GM06990 (cell line): ENCODE measurements at places on chromosomes 6 and 20.

DNA sequence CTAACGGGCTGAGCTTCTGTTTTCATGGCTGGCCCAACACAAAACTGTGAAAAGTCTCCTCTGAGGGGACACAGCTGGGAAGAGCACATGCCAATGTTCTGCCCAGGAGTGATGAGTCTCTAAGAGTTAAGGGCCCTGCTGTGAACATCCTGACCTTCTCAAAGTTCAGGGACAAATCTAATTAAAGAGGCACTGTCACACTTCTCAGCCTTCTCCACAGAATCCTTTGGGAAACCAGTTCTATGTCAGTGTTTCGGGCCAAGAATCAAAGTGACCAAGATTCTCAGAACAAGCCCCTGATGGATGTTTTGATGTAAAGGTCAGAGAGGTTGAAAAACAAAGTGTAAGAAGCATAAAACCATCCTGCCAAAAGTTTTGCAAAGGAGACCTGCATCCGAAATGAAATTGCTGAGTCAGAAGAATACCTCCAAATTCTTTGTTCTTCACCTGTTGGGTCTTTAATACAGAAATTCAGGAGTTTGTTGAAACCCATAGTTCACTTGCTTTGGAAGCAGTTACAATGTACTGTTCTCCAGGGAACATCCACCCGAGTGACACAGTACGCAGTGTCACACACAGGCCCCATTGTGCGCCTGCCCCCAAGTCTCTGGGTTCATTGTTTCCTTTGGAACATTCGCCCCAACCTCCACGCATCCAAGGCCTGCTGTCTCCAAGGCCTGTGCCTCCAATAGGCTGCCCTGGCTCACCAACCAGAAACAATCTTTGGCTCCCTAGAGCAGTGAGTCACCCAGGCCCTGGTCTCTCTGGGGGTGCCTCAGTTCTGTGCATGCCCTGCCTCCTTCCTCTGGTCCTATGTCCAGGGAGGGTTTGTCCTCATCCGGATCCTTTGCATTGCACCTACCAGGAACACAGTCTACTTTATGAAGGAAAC is 65.5 kb upstream of the QKI start:
- DNase-seq = no peak

GRCh38 chr6:87945181-87945580 is 102.5 kb upstream of the SPACA1 start:
- DNase-seq = no peak

DNA sequence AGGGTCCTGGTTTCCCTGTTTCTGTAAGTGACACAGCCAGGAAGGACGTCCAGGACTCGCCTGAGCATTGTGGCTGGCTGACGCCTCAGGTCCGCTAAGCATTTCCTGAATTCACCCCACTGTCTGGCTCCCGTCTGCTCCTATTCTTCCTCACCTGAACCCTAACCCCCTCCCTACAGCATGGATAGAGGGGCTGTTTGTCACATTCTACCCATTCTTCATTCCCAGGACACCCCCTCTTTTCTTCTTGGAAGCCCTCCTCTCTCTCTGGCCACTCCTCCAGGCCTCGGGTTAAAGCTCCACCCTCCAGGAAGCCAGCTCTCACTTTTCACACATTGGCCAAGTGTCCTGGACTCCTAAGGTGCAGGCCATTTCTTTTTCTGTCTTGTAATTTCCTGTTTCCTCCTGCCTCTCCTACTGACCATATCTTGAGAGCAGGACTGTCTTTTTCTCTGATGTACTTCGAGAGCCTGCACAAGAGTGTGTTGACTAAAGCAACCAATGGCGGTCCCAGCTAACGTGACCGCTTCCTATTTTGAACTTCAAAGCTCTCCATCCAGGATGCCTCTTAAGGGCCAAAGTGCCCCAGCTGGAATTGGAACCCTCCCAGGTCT is 24.2 kb upstream of the MYMX start:
- DNase-seq = no peak

DNA sequence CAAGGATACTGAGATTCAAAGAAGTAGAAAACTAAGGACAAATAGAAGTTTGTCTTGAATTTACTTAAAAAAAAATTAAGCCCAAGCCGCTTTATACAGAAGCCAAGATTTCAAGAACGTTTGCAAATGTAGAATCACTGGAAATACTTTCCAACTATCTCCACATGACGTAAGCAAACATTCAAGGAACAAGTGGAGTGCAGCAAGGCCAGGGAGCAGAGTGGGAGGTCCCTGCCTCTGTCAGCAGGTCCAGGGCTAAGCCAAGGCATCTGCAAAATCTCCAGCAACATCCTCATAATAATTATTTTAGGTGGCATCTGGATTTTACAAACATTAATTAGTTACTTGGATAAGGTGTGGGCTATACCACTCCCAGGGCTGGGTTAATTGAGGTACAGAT is 60.1 kb upstream of the AKIRIN2 start:
- no peak for DNase-seq

GRCh38 chr6:40891686-40892085 is 147.3 kb downstream of the UNC5CL start:
- DNase-seq = no peak
